ENCODE measurements at places on chromosomes 16 and 17.

DNA sequence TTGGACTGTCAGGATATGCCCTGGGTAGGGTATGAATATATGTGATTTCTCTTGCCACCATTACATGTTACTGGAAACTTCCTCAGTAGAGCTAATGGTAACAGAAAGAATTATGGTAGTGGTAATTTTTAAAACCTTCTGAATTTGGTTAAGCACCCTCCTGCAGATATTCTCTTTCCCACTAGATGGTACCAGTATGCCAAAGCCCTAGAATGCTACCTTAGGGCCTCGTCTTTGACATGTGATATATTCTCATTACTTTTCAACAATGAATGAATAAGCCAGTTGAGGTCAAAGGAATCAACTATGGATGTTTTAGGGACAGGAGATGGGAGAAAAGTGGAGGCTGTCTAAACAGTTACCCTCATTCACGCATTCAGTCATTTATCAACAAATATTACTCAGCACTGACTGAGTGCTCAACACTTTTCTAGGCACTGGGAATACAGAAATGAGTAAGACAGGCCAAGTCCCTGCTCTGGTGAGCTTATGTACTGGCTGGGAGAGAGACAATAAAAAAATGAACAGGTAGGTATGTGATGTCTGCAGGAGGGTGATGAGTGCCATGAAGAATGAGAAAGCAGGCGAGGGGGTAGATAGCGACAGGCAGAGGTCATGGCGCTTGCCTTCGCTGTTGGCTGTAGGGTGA is 14.7 kb downstream of the CDH13 start:
- DNase-seq: no peak

- DNase-seq: no peak
Measured at GRCh38 chr17:5468075-5468473, 708 bp downstream of the DHX33 start.

DNA sequence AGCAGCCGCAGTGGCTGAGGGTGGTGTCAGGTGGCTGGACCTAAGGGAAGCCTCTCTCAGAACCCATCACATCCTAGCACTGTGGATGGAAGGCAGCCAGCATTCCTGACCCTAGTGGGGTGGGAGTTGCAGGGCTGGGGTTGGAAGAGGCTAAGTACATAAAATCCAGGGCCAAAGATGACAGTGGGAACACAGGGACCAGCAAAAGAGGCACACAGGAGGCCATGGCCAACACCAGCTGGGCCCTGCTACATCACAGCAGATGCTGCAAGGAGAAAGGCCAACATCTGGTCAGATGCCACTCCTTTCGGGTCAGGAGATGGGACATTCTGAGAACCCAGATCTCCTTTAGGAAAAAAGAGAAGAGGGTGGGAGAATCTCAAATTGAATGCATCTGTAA is 415.4 kb downstream of the SLC39A11 start:
- DNase-seq: no peak

DNA sequence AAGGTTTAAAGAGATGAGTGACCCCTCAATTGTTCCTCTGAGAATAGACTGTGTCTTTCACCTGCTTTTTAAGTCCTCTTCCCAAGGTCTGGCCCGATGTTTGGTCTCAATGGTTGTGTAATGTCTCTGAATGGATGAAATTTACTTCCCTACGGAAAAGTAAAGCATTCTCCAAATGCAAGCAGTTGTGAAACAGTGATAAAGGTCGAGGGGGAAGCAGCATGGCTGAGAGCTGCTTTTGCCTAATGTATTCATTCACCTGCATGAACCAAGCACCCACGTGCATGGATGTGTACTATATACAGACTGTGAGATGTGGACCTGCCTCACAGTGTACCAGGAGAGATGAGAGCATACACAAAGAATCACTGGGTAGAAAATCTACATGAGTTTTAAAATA is 11.4 kb downstream of the MRPS23 start:
- DNase-seq: no peak

- DNase-seq: no peak
Measured at GRCh38 chr16:29645694-29646187, 17.3 kb upstream of the SPN start.

GRCh38 chr17:28949185-28950016 is 1.9 kb downstream of the PHF12 start:
- DNase-seq: peak; percentile 27

GRCh38 chr17:38533241-38533640 is 72.5 kb downstream of the SRCIN1 start:
- DNase-seq: no peak

DNA sequence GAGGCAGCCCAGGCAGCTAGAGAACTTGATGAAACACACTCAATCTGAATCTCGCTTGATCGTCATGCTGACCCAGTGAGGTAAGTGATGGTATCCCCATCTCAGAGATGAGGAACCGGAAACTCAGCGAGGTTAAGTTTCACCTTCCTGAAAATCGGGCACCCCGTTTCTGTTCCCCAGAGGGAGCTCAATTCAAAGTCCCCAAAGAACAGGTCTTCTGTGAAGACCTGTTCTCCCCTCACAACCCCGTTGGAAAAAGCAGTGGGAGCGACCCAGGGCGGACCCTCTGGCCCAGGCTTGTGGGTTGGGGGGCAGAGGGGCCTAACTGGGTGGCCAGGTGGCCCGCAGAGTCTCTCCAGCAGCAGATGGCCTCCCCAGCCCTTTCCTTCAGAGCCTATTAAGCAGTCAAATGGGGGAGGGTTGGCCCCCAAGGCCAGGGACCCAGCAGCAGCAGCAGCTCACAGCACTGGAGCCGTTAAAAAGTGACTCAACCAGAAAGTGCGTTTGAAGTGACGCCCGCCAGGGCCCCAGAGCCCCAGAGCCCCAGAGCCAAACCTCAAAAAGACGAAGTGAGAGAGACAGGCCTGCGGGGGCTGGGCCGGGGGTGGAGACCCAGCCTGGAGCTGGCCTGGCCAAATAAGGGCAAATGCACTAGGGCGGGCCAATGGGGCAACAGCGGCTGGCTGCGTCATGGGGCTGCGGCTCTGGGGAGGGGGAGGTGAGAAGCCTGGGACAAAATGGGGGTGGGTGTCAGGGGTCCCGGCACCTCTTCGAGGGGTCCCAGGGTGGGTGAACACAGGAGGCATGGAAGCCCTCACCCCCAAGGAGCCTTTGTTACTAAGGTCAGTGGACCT is 9.2 kb upstream of the TSPOAP1 start:
- DNase-seq: peak; percentile 80

DNA sequence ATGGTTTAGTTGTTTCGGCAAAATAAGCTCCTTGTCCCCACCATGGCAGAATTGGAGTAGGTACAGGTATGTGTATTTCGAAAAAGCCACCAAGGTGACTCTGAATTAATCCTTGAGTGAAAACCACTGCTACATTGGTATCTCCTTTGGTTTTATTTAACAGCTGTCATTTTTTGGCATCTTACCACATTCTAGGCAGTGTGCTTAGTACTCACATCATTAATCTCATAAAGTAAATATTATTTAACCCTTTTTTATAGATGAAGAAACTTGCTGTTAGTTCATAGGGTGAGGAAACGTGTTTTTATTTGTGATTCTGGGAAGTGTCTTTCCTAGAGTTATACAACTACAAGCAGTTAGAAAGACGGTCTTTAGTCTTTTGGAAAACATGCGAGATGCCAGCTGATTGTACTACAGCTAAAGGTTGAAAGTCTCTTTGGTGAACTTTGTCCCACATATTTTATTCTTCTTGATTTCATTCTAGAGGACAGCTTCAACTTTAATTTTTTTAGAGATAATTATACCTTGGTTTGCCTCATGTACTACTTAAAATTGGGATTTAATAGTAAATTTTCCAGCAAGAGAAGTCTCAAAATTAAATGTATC is 6.5 kb downstream of the ATAD5 start:
- no peak for DNase-seq

- no peak for DNase-seq
Measured at GRCh38 chr16:90008708-90009145, 10.5 kb downstream of the DBNDD1 start.

GRCh38 chr16:81127051-81127450 is 30.9 kb upstream of the GCSH start:
- no peak for DNase-seq

DNA sequence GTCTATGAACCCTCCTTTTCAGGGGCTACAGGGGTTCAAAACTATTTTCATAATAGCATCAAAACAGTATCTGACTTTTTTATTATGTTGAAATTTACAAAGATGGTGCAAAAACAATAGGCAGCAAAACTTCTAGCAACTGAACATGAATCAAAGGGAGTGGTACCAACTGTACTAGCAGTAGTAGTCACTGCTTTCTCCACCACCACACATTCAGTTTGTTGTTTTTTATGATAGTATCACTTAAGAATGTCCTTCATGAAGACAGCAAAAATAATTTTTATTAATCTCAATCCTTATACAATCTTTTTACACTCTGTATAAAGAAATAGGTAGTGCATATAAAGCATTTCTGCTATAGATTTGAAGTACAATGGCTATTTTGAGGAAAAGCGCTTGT is 47.6 kb downstream of the MED13 start:
- no peak for DNase-seq

DNA sequence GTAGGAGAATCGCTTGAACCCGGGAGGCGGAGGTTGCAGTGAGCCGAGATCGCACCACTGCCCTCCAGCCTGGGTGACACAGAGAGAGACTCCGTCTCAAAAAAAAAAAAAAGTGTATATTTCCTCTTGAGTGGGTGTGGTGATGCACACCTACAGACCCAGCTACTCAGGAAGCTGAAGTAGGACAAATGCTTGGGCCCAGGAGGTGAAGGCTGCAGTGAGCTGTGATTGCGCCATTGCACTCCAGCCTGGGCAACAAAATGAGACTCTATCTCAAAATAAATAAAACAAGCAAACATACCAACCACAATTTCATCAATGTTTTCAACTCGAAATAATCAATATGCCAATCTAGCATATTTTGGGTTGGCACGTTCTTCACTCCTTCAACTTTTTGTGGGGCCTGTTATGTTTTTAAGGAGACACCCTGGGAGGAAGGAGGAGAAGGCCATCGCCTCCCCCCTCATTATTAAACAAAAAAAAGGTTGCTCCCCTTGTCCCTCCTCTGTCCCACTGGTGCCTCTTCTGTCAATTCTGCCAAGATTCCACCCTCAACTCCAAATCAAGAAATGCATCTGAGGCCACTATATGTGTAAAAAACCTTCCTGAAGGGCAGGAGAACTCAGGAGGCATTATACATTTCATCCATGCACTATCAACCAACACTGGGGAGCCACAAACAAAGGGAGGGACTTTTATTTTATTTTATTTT is 52.4 kb upstream of the ATF7IP2 start:
- DNase-seq: no peak

DNA sequence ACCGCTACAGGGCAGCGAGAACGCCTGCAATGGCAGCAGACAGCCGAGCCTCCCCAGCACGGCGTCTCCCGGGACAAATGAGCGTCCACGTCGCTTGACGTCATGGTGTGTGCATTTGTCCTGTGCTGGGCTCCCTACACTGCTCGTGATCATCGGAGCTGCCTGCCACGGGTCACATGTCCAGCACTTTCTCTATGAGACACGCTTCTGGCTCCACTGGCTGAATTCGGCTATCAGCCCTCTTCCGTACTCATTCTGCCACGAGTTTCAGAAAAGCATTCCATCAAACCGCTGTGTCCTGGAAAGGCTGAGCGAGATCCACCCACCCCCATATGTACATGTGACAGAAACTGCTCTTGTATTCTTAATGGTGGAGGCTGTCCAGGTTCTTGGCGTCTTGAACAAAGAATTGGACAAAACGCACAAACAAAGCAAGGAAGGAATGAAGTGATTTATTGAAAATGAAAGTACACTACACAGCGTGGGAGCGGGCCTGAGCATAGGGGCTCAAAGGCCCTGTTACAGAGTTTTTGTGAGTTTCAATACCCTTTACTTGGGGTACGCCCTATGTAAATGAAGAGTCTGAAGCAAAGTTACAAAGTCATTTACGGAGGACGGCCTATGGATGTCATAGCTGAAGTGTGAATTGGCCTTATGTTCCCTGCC is 28.5 kb upstream of the SHCBP1 start:
- no peak for DNase-seq
